Stomach (tissue), 19 donors: ENCODE measurements at places on chromosomes 11 and 22. TPM values are rescaled to one million over a fixed set of nuclear protein-coding genes. Genes with fewer than 3 reads are reported as not detected.

DNA sequence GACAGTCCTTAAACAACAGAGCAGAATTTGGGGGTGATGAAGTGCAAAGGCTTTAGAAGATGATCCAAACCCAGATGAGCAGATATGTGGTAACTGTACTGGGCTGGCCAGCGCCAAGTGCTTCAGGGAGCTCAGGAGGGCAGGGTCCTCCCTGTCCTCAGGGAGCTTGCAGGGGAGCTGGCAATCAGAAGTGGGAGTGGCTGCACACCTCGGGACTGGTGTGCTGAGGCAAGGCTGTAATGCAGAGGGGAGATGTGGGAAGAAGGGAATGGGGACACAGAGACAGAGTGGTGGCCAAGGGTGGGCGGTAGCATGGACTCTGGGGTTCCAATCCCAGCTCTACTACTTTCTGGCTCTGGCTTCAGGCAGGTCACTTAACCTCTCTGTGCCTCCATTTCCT is 235.6 kb upstream of the NCAM1 start:
- no peak for DNase-seq

- no peak for DNase-seq
Measured at GRCh38 chr22:36163497-36163896, 2.9 kb upstream of the APOL3 start.

DNA sequence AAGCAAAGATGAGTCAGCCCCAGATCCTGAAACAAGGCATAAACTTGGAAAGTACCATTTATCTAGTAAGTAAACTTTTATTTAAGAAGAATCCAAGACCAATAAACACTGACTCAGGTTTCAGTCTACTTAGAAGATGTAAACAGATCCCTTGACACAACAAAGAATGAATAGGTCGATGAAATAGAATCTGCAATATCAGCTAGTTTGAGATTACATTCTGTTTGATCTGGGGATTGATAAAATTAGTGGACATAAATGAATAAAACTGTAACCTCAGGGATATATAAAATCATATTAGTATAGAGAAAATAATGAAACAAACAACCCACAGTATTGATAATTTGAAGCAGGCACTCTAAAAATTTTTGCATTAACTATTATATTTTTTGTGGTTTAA is 708.9 kb downstream of the FAM181B start:
- DNase-seq = no peak

DNA sequence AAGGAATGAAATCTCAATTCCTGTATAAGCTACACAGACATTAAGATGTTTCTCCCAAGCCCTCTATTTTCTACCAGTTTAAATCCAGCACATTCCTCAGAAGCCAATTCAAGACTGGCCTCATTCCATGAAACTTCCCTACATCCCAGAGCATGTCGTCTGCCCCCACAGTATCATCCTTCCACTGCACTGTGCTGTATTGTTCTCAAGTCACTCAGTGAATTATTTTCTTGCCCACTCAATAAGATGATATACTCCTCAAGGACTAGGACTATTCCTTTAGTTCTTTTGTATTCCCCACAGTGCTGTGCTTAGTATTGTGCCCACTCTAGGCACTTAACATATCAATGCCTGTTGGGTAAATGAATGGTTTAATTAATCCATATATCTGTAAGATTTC is 203.1 kb upstream of the BLID start:
- DNase-seq = no peak

- DNase-seq = no peak
Measured at GRCh38 chr11:59152312-59152951, 9.8 kb downstream of the FAM111A start.

BTBD18 gene
- not detected for total RNA-seq
